Neural crest cell (in vitro differentiated cells): ENCODE measurements at places on chromosomes 1 and 21.

GRCh38 chr1:44546403-44547053 is 127.8 kb downstream of the TMEM53 start:
- no peak for DNase-seq

- no peak for DNase-seq
Measured at GRCh38 chr1:15948595-15949452, 27.1 kb downstream of the ZBTB17 start.

DNA sequence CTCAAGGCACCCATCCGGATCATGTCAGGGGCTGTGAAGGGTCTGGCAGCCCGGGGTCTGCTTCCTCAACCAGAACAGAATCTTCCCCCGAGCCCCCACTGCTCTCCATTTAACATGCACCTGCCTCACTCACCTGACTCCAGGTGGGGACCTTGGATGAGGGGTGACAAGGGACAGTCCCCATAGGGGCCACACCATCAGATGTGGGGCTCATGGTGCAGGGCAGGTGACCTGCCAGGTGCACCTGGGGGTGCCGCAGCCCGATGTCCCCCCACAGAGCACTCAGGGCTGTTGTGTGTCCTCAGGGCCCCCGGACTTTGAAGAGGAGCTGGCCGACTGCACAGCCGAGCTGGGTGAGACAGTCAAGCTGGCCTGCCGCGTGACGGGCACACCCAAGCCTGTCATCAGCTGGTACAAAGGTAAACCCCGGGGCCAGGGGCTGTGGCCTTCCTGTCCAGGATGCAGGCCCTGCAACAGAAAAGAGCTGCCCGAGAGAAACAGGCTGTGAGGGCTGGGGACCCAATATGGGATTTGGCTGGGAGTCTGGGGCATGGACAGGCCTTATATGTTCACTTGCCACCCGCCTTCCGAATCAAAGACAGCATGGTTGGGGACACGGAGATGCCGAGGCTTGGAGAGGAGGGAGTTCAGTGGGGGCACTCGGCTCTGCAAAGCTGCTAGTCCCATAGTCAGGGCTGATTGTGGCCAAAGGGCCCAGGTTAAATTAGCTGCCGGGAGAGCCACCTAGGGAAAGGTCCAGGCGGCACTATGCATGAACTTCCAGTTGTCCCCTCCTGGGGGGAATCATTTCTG is 64.6 kb downstream of the TRIM11 start:
- DNase-seq, result no peak

DNA sequence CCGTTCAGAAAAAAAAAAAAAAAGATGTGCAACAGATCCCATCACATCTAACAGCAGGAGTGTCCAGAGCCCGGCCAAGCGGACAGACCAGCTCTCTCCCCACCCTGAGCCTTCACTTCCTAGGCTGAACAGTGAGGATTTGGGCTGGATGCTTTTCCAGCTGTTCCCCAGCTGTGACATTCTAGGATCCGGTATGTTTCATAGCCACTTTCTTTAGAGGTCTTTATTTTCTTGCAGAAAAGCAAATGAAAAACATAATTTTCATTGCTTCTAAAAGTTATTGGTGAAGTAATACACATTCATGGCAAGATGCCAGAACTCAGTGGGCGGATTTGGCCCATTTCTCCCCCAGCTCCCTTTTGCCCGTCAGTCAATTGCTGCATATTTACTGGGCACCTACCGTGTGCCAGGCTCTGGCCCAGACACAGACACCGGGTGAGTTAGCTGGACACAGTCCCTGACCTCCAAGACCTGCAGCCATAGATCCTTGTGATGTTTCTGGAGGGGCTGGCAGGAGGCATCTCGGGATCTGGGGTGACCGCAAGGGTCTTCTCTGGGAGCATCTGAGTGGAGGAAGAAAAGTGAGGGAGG is 213.7 kb upstream of the VAMP3 start:
- DNase-seq, result no peak

- DNase-seq, result no peak
Measured at GRCh38 chr1:21313203-21313885, 23.1 kb upstream of the ECE1 start.
